ENCODE measurements at places on chromosomes 4 and X.

GRCh38 chr4:158860856-158861255 is 92.0 kb downstream of the FNIP2 start:
- DNase-seq, result no peak

DNA sequence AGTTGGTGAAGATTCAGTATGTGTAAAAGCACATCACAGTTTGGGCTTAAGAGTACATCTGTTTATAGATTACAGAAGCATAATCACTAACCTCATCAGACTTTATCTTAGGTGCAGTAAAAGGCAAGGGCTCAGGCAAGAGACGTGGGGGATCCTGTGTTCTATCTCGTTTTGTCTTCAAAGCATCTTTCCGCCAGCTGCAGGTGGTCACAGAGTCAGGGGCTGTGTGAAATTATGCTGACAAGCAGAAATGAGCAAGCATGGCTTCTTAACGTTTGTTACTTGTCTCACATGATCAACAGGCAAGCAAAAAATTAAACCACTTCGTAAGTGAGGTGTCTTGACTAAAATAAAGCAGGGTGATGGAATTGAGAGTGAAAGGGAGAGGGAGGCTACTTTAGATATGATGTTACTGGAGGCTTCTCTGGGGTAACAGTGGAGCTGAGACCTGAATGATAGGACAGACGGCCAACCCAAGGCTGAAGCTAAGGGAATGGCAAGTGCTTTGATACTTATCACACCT is 1.4 kb upstream of the TEC start:
- DNase-seq, result no peak

DNA sequence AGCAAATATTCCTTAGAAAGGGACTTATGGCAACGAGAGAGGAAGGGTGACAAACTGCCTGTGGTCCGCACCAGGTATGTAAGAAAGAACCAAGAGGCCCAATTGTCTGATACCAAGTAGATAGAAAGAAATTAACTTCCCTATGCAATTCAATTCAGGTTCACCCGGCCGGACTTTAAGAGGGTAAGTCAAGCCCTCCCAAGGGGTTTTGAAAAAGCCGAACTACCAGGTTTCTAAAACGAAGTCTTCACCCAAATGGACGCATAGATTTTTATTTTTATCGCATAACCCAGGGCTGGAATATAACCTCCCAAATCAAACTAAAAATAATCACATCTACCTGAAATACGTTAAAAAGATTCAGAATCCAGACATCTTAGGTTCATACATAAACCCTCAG is 1.6 kb upstream of the MAB21L2 start:
- no peak for DNase-seq

DNA sequence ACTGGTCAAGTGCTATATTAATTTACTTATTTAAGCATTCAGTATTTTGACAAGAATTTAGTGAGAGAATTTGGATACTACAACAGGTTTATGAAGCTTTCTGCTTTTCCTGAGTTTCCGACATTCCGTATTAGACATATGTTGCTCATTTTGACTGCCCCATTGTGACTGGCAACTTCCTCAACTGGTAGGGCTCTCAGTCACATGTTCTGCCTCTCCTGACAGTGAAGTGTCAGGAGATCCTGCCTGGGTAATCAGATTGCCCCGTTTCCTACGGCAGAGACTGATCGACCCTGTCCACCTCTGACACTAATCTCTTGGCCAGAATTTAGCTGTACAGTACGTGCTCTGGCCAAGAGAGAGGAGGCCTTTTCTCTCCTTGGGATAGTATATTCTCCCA is 49.5 kb downstream of the CLNK start:
- DNase-seq, result no peak

DNA sequence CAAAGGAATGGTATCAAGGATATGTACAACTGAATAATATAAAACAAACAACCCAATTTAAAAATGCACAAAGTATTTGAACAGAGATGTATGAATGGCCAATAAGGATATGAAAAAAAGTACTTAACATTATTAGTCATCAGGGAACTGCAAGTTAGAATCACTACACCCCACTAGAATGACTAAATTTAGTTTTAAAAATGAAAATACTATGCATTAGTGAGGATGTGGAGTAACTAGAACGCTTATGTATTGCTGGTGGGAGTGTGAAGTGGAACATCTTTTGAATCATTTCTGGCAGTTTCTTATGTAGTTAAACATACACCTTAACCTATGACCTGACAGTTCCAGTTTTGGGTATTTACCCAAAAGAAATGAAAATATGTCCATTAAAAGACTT is 13.0 kb upstream of the SLC16A2 start:
- no peak for DNase-seq

DNA sequence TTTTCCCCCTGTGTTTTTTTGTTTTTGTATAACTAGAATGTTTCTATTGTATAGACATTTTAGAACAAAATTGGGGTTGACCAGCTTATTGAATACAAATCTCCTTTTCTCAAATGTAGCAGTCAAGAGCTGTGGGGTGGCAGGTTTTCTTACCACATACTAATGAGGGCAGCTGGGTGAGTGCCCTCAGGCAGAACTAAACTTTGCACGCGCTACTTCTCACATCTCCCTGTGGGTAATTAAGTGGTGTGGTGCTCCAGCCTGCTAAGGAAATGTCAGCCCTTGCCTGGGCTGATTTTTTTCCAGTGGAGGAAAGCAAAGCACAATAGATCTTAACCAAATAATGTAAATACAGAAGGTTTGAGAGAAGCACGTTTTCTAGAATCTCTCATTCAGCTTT is 717.6 kb upstream of the TENM3 start:
- DNase-seq, result no peak

DNA sequence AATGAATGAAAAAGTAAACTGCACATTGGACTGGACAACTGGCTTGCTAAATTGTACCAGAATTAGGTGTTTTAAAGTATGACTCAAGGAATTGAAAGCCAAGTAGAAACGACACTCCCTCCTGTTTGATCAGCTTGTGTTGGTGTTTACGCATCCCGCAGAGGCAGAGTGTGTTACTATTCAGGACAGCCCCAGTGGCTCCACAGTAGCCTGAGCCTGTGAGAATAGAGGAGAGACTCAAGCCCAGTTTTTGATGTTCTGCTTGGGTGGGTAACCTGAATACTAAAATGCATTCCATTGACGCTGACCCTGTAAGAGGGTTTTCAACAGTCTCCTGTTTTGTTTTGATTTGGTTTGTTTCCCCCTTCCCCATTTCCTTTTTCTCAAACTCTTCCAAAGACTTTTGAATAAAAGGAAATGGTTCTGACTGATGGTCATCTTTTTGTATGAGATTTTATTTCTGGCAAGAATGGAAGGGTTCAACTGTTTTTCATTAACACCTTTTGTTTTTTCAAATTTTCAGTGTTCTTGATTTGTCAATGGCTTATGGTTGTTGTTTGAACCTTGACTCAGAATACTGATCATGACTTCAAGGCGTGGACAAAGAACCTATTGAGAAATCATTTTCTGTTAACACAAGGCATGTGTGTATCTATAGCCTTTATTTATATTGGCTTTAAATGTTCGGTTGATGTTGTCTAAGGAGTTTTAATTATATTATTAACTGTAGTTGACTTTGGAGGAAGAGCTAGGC is 10.2 kb downstream of the ADGRL3 start:
- no peak for DNase-seq

DNA sequence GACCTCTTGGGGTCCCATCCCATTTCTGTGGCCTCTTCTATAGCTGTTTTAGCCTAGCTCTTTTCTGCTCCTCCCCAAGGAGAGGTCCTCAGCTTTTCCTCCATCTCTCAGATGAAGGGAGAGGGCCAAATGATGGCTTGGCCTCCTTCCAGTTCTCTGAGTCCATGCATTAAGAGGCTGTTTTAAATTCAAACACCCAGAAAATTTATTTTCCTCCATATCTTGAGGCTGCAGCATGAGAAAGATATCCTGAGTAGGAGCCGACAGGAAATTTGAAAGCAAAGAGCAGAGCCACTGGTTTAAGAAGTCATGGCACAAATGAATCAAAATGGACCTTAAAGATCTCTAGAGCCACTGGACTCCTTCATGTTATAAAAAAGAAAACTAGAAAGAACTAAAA is 558.8 kb downstream of the MID1IP1 start:
- no peak for DNase-seq

GRCh38 chr4:1723131-1723801 is 1.9 kb downstream of the TACC3 start:
- DNase-seq, result peak; percentile 14

GRCh38 chr4:177448850-177449249 is 6.6 kb upstream of the AGA start:
- DNase-seq, result no peak

GRCh38 chrX:2548711-2549423 is 48.1 kb upstream of the DHRSX start:
- no peak for DNase-seq

DNA sequence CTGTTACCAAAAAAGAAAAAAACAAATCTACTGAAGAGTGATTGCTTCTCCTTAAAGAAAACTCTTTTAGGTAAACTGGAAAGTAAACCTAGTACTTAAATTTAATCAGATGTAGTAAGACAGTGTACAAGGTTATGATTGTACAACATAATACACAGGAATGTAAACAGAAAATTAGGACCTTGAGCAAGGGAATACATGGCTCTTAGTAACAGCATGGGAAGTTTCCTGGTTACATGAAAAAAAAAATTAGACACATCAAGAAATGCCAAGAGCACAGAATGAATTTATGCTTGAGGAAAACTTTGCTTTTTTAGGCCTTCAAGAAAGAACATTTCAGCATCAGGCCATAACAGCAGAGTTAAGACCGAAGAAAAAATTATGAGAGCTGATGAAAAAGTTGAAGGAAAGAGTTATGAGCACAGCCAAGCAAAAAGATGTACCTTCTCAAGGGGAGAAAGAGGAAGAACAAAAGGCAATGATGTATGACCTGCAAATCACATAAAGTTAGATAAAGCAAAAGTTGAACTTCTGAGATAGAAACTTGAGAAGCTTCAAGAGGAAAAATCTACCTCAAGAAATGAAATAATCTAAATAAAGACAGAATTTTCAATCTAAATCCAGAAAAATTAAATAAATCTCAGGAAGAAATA is 311.6 kb downstream of the GALNTL6 start:
- no peak for DNase-seq

- no peak for DNase-seq
These were observed 17.5 kb upstream of the SH3KBP1 start for GRCh38 chrX:19904778-19905367.

GRCh38 chrX:63855896-63856295 is 70.9 kb upstream of the ARHGEF9 start:
- no peak for DNase-seq

- no peak for DNase-seq
These were observed 2.2 kb upstream of the CLDN2 start for GRCh38 chrX:106917830-106918500.

DNA sequence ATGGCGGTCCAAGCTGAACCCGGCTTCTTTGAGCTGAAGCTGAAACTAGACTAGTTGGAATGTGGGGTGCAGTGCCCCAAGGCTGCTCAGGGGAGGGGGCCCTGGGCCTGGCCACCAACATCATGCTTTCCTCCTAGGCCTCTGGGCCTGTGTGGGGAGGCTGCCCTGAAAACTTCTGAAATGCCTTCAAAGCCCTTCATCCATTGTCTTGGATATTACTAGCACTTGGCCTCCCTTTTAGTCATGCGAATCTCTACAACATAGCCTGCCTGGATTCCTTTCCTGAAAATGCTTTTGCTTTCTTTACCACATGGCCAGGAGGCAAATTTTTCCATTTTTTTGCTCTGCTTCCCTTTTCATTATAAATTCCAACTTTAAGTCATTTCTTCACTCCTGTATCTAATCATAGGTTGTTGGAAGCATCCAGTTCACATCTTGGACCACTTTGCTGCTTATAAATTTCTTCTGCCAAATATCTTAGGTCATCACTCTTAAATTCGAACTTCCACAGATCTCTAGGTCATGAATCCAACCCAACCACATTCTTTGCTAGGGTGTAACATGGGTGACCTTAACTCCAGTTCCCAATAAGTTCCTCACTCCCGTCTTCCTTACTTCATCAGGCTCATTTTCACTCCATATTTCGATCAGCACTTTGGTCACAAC is 103.4 kb downstream of the DDIT4L start:
- DNase-seq, result no peak

DNA sequence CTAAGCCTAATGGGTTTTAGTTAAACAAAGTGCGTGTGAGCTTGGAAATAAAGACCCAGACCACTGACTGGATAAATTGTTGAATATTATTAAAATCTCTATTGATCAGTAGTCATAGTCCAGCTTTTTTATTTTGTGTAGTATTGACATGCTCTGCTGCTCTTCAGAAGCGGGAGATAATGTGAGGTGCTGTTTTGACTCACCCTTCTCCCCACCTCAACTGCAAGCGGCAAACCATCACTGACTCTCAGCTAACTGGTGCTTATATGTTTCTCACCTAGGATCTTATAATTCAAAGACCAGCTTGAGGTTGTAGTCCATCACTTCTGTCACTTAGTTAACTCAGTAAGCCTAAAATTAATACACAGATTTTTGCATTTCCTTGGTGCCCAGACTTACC is 72.2 kb downstream of the COMMD8 start:
- DNase-seq, result no peak

GRCh38 chrX:104315555-104315954 is 60.8 kb upstream of the ESX1 start:
- no peak for DNase-seq

DNA sequence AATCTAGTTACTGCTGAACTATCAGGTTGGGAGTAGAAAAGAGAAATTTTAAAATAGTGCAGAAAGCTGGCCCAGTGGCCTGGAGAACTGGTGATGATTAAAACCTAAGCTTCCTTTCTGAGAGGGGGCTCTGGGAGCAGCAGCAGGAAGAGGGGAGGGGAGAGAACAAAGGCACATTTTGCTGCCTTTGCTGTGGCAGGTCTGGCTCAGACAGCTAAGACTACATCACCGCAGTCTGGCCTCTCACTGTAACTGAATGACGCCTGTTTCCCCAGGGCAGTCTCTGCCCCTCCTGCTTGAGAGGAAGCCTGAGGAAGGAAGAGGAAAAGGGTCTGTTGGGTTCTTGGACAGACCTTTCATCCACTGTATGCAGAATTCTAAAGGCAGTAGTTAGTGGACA is 148.5 kb downstream of the FRAS1 start:
- DNase-seq, result no peak

- DNase-seq, result peak; percentile 62
These were observed 160.3 kb downstream of the OR13H1 start for GRCh38 chrX:131704136-131704695.

- no peak for DNase-seq
These were observed 12.7 kb downstream of the KLHL34 start for GRCh38 chrX:21645431-21645830.

GRCh38 chr4:174449152-174449551 is 73.1 kb downstream of the HPGD start:
- no peak for DNase-seq

DNA sequence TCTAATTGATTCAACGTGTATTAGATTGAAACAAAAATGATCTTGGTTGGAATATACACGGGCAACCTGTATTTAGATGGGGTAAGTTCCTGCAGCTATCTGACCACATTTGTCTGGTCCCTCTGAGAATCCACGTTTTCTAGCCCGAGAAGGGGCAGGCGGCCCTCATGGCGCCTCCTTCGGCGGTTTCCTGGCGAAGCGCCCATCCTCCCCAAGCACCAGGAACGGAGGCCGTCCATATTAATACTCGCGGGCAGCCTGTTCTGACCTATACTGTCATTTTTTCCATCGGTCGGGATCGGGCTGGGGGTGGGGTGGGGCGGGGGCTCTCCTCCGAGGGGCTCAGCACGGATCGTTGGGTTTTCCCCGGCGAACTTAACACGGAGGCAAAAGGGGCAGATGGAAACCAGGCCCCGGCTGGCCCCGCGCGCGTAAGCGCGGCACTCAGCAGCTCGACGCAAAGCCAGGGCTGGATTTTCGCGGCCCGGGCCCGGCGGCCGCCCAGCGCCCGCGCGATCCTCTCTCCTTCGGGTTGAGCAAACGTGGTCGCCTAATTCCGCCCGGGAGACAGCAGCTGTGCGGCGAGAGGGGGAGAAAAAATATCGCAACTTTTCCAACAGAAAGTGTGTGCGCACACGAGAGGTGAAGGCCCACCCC is 77.2 kb upstream of the BCOR start:
- no peak for DNase-seq

All from stimulated activated CD8-positive, alpha-beta memory T cell treated with anti-CD3 and anti-CD28 coated beads, Interleukin-7, amount 100 ng/mL, for 1 hour (primary cell).